GM13976 (cell line): ENCODE measurements at places on chromosomes 12 and 14.

DNA sequence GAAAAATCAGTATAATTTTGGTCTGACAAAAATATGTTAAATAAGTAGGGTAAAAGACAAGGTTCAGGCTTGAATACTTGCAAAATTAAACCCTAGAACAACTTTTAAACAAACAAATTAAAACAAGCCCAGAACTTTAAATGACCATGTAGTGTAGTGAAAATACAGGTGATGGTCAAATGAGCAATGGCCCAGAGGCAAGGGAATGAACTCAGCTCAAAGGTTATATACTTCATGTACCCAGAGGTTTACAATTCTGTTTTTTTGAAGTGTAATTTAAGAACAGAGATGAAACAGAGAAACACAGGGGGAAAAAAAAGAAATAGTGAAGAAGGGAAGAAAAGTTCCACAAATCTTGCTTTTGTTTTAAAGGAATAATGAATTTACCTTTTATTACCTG lies 949.2 kb downstream of the TRHDE start:
- DNase-seq, result no peak

DNA sequence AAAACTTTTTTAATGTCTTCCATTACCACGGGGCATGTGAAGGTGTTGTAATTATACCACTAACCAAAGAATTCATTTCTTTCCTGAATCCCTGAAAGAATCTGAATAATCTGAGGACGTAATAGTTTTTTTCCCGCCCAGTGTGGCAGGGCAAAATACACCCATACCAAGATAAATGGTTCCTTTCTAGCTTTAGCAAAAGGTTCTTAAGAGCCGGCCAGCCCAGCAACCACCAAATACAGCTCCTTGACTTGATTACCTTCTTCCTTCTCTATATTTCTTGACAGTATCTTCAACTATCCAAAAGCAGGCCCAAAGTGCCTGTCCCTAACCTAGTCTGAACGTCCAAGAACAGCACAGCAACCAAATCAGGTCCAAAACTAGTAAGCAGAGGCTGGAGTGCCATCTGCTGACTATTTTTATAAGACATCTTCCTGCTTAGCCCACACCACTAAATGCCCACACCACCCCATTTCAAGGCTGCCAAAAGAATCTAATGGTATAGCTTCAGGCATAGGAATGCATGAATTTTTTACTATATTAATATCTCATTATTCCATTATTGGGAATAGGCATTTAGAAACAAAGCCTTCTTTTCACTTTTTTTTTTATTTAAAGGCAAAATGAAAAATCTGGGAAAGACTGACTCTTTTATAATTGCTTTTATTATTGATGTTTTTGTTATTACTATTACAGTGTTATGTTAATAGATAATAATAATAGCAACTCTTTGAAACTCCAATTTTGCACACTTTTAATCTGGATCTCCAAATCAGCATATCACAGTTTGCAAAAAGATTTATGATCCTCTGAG lies 524.4 kb downstream of the MED13L start:
- peak; percentile 18 for DNase-seq

DNA sequence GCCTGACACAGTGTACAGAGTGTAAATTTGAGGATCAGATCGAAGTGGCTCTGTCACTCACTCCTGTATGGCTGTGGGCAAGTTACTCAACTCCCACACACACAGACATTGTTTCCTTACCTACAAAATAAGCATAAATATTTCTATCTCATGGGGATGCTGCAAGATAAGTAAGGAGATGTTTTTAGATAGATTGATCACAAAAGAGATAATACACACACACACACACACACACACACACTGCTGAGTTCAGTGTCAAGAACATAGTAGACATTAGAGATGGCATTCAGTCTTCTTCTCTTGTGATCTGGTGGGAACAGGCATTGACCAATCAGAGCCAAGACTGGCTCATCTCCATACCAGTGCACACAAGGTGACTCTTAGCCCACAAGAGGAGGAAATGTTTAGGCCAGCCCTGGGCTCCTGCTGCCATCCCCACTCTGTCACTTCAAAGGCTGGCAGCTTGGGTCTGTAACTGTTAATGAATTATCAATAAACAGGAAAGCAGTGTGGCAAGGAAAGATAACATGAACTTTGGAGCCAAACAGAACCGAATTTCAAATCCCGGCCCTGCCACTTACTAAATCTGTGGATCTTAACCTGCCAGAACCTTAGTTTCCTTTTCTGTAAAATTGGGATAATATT lies 3.4 kb upstream of the RNASE8 start:
- DNase-seq, result no peak

- peak; percentile 68 for DNase-seq
Observed at GRCh38 chr12:124125203-124125871, 152.3 kb downstream of the ZNF664 start.

DNA sequence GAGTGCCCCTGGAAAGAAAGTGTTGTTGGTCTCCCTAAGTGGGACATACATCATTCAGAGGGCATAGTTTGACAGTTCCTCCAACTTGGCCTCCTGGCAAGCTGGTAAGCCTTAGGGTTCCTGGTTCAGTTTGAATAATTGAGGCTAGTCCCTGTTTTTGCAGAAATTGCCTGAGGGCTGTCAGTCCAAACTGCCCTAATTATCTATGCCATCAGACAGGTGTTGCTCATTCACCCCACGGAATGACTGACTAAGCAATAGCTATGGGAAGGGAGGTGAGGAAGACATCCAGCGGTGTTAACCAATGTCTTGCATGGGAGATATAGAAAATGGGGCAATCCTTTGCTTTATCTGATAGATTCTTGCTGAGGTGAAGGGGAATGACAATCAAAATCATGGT lies 37.6 kb downstream of the SPTSSA start:
- no peak for DNase-seq

GRCh38 chr14:54486685-54487084 lies 2.1 kb downstream of the GMFB start:
- DNase-seq, result peak; percentile 22

DNA sequence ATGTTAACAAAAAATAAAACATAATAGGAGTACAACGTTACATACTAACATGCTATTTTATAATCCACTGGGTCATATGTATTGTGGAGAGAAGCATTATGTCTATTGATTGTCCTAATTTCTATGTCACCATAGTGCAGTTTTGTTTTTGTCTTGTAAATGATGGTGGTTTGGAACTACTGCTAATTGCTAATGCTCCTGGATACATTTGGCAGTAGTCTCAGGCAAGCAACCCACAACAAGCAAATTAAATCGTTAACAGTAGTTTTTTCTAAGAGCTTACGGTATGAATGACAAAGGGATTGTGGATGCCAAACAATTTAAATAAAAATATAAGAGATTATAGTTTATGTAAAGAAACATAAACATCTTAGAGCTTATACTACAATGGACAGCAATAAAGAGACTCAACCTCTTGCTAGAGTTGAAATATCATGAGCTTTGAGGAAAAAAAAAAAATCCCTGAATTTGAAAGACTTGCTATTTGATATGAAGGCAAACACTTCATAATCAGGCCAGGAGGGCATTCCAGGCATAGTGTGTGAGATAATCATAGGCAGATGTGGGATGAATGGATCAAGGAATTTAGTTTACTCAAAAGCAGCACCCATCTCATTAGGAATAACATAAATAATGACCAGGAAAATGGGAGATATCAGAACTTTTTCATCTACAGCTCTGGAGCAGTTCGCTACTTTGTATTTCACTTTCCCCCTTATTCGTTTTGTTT lies 181.3 kb downstream of the CCDC59 start:
- DNase-seq, result no peak

- DNase-seq, result peak; percentile 15
Observed at GRCh38 chr12:121610239-121611149, 15.8 kb upstream of the ORAI1 start.

- DNase-seq, result peak; percentile 41
Observed at GRCh38 chr14:54532111-54533012, 22.7 kb downstream of the CGRRF1 start.

GRCh38 chr12:52270541-52271070 lies 3.8 kb upstream of the KRT86 start:
- DNase-seq, result no peak

GRCh38 chr12:132246997-132247717 lies 82.2 kb downstream of the GALNT9 start:
- no peak for DNase-seq

DNA sequence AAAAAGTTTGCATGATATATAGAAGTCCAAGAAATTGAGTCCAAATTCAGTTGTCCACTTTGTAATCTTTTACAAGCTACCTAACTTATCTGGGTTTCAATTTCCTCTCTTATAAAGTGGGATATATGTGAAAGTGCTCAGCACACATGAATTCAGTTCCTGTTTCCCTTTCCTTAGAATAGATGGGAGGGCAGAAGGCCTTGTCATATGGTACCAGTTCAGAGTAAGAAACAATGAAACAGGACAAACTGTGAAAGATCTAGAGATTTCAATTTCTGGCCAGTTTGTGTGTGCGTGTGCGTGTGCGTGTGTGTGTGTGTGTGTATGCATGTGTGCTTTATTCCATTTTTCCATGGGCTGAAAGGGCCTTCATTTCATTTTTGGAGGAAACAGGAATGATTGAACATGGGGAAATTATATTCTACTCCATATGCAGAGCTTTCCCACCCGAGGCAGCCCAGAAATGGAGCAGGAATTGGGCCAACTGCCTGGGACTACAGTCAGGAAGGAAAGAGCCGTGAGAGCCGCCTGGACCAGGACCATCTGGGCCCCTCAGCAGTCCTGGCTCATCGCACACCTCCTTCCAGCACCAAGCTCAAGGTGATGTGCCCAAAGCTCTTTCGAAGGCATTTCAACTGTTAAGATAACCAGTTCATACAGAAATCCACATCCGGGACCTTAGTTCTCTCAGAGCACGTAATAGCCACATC lies 183.2 kb downstream of the EPS8 start:
- DNase-seq, result no peak

- DNase-seq, result no peak
Observed at GRCh38 chr14:89827265-89827664, 127.3 kb downstream of the EFCAB11 start.

DNA sequence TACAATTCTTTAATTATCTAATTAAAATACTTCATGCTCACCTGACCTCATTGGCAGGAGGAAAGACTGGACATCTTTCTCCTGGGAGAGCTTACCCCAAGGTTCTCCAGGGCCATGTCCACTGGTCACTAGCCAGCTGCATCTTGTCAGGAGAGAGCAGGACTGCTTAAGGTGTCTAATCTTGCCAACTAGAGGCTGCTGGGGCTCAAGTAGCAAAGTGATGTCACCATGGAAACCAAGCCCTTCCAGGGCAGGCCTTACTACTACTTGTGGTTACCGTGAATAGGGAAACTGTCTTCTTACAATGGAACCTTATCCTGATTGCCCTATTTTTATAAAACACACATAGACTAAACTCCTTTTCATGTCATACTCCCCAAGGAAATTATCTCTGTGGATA lies 376.4 kb downstream of the SNAPC1 start:
- no peak for DNase-seq

DNA sequence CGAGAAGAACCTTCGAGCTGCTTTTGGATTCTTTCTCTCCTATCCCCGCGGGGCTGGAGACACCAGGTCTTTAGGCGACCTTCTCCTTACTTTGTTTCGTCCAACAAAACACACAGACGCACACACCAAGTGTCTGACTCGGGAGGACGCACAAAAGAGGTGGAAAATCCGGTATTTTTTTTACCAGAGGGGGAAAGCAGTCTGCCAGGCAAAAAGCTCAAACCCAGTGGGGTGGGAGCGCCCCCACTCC lies 2.1 kb downstream of the SIX4 start:
- DNase-seq, result no peak

GRCh38 chr14:71071042-71071441 lies 163.8 kb downstream of the PCNX1 start:
- no peak for DNase-seq

GRCh38 chr12:62647586-62647985 lies 181.0 kb downstream of the MON2 start:
- no peak for DNase-seq

DNA sequence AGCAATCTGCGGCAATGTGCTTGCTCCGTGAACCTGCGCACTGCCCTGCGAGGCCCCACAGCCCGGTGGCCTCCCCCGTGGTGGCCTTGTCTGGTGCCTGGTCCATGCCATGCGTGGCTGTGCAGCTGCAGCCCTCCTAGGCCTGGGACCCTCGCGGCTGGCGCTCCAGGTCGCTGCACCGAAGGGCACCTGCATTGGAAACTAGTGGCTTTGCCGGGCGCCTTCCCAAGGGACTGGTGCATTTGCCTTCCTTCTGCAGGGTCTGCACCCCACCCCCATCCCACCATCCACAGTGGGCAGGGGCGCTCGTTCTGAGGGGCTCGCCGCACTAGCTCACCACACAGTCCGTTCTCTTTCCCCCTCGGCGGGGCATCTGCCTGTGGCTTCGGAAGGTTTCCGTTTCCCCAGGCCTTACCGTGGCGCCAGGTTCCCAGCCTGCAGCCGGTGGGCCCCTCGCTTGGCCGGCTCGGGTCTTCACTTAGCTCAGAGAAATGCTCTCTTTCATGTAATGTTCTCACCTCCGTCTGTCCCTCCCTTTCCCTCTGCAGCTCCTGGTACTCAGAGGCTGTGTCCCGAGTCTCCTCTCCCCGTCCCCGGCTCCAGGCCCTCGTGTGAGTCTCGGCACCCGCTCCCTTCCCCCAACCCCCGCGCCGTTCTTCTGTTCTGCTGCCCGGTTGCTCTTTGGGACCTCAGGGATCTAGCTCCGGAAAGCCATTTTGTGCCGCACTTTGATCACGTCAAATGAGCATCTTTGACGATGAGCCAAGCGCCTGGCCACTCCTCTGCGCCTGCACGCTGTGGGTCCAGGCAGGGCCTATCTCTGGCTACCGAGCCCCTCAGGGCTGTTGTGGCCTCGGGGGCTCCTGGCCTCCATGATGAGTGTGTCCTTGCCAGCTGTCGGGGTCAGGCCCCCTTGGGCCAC lies 31.9 kb downstream of the JAG2 start:
- DNase-seq, result no peak

DNA sequence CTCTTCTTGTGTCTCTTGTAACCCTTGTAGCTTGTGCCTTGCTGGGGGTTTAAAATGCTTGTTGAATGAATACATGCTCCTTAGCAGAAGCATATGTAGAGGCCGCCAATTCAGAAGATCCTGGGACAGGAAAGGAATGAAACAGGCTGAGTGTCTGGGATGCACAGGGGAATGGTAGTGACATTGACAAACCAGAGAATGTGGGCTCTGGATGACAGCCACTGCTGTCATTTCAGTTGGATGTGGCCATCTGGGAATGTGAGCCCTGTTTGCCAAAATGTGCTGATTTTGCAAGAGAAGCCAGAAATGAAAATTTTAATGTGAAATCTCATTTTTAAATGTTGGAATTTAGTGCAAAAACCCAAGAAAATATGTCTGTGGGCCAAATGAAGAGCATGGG lies 136.8 kb downstream of the DACT1 start:
- no peak for DNase-seq

DNA sequence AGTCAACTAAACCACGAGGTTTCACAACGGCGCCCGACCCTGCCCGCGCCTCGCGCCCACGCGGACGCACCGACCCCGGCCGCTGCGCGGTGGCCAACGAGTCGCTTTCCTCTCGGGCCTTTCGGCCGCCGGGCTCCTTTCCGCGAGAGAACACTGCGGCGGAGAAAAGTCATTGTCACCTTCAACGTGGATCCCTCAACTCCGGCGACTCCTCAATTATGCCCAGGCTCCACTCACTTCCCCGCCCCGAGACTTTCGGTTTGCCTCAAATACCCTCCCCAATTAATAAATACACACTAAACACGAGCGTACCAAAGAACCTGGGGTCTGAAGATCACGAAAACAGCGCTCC lies 450 bp downstream of the SINHCAF start:
- peak; percentile 36 for DNase-seq
